Stimulated activated CD4-positive, alpha-beta T cell treated with anti-CD3 and anti-CD28 coated beads, Interleukin-1b, Interleukin-23, amount 100 ng/mL, for 48 hours (primary cell): ENCODE measurements at places on chromosomes 3 and 15.

DNA sequence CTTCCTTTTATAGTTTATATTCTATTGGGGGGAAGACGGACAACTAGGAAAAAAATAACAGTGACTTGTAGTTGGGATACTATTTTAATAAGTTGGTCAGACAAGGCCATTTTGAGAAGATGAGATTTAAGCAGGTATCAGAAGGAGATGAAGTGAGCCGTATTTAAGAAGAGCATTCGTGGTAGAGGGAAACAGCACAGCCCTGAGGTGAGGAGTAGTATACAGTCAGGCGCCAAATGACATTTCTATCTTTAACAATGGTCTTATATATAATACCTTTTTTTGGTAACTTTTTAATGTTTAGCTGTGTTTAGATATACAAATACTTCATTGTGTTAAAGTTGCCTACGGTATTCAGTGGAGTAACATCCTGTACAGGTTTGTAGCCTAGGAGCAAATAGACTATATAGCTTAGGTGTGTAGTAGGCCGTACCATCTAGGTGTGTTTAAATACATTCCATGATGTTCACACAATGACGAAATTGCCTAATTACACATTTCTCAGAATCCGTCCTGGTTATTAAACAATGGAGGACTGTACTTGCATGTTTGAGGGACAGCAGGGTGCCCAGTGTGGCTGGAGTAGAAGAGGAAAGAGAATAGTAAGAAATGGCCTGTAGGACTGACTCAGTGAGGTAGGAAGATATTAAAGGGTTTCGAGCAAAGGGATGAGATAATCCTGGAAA is 1.6 kb downstream of the NKTR start:
- no peak for DNase-seq

GRCh38 chr3:172442606-172443005 is 5.7 kb downstream of the GHSR start:
- DNase-seq = no peak

- no peak for DNase-seq
These were observed 318.0 kb downstream of the FGF12 start for GRCh38 chr3:192409201-192409837.

- DNase-seq = no peak
These were observed 61.6 kb downstream of the NEK10 start for GRCh38 chr3:27307566-27307965.
